ENCODE measurements at places on chromosomes 6 and 20.

- no peak for DNase-seq
These were observed 245.3 kb downstream of the QKI start for GRCh38 chr6:163659803-163660202.

DNA sequence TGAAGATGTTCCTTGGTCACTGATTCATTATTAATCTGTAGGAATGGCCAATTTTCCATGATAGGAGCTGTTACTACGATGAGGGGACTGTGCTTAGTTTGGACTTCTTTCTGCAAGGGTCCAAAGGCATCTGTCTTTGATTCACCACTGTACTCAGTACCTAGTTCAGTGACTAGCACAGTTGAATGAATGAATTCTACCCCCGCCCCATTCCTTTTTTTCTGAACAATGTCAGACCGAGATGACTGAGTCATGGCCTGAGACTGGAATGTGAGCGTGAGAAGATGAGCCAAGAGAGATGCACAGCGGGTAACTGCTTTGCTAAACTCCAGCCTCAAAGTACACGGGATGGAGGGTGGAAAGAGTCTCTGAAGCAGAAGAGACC lies 419 bp upstream of the SNHG17 start:
- DNase-seq, result peak; percentile 59

- DNase-seq, result no peak
These were observed 102.5 kb upstream of the SPACA1 start for GRCh38 chr6:87945181-87945580.

GRCh38 chr6:26241033-26241895 lies 123.7 kb upstream of the BTN3A2 start:
- no peak for DNase-seq

GRCh38 chr6:11196511-11197174 lies 35.8 kb downstream of the NEDD9 start:
- DNase-seq, result peak; percentile 76

- DNase-seq, result no peak
These were observed 117.5 kb upstream of the QKI start for GRCh38 chr6:163296835-163297519.

GRCh38 chr6:144214029-144214428 lies 63.7 kb downstream of the STX11 start:
- no peak for DNase-seq

GRCh38 chr6:155120034-155120433 lies 124.9 kb downstream of the TIAM2 start:
- no peak for DNase-seq

- no peak for DNase-seq
These were observed 20.5 kb downstream of the ITPR3 start for GRCh38 chr6:33641602-33642001.

DNA sequence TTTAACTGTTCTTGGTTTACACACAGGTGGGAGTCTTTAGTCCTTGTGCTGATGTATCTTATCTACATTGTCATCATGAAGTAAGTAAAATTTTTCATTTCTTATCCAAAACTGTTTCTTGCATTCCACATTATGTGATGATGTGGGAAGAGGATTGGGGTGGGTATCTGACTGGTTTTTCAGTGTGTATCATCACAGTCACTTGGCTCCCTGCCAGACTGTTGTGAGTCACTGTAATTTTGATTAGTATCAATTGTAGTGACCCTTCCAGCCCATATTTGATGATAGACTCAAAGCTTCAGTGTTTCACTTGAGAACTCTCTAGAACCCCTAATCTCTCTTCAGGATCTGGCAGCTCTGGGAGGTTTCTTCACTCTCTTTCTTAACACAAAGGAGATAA lies 84.5 kb upstream of the RIN2 start:
- DNase-seq, result no peak

GRCh38 chr6:3433005-3433404 lies 23.8 kb downstream of the SLC22A23 start:
- DNase-seq, result no peak

- DNase-seq, result no peak
These were observed 45.6 kb downstream of the EDN1 start for GRCh38 chr6:12335717-12336116.

- no peak for DNase-seq
These were observed 1.3 kb downstream of the TDRD6 start for GRCh38 chr6:46688966-46689335.

- DNase-seq, result peak; percentile 98
These were observed 25.1 kb downstream of the NEDD9 start for GRCh38 chr6:11207199-11207968.

GRCh38 chr6:129696028-129696418 lies 14.0 kb downstream of the ARHGAP18 start:
- DNase-seq, result no peak

GRCh38 chr6:105642708-105643107 lies 239.8 kb upstream of the PREP start:
- peak; percentile 73 for DNase-seq

DNA sequence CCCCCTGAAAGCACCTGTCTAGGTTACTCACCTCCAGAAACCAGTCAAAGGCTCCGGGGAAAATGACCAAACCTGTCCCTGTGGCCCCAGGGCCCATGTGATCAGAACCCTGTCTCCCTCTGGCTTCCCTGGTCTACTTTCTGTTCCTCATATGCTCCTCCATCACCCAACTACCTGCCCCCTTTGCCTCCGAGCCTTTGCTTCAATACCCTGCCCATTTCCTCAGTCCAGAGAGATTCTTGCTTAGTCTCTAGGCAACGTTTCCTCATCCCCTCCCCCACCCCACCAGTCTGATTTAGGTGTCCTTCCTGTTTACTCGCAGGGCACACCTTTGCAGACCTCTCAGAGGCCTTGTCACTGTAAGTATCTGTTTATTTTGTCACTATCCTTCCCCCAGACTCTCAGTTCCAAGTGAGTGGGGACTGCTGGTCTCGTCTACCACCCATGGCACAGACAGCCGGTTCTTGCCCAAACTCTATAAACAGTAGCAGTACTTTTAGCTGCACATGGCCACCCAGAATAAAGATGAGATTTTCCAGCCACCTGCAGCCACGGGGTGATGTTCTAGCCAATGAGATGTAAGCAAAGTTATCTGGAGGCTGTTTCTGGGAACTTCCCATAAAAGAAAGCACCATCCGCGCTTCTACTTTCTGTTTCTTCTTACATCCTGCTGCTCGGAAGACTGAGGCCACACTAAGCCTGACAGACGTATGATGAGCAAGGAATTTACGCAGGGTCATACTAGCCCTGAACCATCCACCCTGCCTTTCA lies 13.3 kb downstream of the ELOVL5 start:
- no peak for DNase-seq

- no peak for DNase-seq
These were observed 64.7 kb upstream of the MTHFD1L start for GRCh38 chr6:150800674-150801314.

DNA sequence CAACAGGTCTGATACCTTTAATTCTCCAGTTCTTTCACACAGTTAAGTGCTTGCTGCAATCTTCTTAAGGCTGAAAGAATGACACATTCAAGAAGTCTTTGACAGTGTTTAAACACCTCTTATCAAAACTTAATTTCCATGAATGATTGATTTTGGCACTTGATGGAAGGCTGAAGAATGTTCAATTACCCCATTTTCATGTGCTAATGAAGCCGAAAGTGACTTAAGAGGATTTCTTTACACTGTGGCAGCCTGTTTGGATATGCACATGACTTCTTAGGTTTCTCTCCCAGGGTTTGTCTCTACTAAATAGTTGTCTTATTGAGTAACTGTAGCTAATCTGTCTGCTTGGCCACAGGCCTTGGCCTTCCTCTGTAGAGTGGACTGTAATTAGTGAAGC lies 81.1 kb upstream of the PRDM1 start:
- no peak for DNase-seq

DNA sequence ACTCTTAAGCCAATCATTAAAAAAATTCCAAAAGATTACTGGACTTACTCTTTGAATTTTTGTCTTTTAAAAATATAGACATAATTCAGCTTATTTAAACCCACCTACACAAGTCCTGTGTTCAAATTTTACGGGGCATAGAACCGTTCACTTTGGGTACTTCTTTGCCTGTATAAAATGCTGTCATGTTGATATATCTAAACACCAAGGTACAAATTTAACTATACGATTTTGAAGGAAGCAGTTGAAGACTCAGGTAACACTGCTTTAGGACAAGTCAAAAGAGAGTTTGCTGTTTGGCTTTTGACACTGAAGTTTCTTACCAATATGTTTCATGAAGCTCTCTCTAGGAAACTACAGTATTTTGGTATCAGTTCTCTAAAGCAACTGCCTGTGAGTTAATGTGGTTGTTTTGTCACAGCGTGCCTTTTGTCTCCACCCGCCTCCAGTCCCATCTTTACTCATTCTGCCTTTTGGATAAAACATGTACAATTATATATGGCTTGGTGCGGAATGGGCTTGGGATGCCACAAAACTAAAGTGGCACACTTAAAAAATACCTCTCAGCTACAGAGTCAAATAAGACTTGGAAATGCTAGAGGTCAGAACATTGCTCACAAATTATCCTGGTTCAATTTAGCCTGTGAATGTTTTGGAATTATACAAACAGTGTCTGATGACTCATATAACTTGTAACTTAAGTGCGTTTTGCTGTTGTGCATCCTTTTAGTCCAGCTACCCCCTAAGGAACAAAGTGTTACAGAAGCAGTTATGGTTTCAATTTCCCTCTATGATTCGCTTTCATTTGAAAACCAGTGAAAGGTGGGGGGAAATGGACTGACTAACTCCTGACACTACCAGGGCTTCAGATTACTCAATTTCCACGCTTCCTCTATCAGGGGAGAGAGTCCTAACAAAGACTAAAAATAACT lies 38.7 kb downstream of the RGS17 start:
- DNase-seq, result peak; percentile 58

GRCh38 chr6:97645757-97646156 lies 362.7 kb upstream of the MMS22L start:
- no peak for DNase-seq

DNA sequence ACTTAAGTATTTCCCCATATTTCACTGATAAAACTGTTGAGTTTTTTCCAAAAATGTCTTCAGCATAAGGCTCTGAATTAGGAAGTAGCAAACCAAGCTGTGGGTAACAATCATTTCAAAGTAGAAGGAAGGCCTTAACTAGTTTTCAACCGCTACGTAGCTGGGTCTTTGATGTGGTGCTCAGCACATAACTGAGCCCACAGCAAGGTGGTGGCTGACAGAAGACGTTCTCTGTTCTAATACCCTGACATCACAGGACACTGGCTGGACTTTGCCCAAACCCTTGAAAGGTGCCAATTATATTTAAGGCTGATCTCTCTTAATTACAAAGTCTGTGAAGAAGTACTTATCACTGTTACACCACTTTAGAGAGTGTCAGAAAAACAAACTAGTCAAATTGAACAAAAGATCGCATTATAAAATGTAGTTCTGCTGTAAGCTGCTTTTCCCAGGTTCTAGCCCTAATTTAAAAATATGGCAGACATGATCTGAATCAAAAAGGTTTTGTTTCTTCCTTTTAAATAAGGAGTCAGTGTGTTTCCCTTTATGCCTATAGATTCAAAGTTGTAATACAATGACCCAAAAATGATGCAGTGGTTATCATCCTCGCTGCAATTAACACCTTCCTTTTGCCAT lies 26.7 kb downstream of the MAN1A1 start:
- no peak for DNase-seq

DNA sequence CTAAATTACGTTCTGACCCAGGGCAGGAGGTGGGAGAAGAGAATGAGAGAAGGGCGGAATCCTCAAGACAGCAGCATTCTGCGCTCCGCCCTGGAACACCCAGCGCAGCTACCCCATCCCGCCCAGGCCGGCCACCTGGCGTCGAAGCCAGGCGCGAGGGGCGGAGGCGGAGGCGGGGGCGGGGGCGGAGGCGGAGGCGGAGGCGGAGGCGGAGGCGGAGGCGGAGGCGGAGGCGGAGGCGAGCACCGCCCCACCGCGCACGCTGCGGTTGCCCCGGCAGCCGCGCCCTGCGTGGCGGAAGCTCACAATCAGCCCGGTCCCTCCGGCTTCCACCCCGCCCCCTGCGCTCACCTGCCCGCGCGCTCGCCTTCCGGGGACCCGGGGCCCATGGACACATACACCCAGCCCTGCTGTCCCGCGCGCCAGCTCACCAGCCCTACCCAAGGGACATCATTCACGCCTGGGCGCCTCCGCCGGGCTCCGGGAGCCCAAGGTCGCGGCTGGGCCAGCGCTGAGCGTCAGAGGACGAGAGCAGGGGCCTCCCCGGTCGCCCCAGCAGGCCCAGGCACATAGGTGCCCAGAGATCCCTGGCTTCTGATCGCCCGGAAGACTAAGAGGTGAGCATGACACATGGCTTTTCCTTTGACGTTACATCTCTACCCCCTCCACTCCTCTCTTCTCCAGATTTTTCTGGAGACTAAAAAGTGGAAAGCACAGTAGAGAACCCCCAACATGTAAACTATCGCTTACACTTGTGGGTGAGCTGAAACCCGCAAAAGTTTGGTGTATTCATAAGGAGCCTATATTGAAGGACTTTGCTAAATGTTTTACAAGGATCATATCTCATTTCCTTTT lies at the start of gene ANKEF1:
Gene ANKEF1 (plus strand): TSS at position 271 of the 855 bp plus-strand sequence. CDS start 3,315 bp downstream, outside the sequence.
- DNase-seq, result no peak
